ENCODE measurements at places on chromosomes 5 and 9.

DNA sequence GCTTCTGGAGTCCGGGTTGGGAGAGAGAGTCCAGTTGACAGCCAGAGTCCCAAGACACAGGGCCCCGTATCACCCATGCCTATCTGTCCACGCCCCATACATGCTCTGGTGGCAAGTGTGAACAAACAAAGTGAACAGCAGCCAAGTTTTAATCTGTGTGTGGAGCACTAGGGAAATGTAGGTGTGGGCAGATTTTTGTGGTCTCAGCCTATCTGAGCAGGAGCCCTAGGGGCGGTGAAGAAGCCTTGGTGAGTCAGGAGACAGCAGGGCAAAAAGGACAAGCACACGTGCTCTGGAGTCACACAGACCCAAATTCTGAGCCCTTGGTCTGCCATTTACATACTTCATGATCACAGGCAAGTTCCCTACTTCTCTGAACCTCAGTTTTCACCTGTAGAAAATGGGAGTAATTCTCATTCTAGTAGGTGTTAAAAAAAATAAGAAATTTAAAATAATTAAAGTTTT is 23.2 kb downstream of the EGR1 start:
- DNase-seq: no peak

DNA sequence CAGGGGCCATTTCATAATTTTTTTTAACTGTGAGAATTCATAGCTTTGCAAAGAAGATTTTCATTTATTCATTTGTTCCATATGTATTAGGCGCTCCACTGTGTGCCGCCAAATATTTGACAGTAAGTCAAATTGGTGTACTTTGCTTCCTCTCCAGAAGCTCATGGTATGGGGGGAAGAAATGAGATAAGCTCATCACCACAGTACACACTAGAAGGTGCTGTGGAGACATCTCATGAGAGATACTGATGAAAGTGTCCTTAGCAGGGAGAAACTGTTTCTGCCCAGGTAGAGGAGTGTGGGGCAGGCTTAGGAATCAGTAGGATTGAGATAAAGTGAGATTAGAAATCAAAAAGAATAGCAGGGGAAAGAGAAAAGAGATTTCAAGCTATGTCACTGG is 136.2 kb downstream of the CDH6 start:
- DNase-seq: no peak

- no peak for DNase-seq
Observed at GRCh38 chr9:127161081-127161624, 38.7 kb upstream of the ANGPTL2 start.

DNA sequence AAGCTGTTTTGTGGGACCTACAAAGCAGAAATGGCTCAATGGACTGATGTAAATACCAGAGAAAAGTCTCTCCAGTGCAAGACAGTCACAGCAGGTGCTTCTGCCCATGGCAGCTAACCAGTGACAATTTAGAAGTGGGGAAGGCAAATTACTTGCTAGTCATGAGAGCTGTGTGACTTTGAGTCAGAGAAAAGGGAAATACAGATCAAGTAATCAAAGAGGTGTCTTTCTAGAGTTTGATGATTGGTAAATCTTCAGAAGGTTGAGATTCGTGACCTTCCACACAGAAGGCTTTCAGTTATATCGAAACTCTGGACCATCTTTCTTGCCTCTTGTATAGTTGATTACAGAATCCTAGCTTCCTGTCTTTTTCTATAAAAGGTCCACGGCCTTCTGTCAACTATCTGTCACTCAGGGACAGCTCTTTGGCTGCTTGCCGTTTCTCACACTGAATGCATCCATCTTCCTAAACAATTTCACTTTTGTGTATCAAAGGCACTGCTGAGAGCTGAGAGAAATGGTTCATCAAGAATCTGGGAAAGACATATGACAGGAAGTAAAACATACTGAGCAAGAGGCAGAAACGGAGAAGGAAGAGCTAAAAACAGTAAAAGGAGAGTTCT is 993.9 kb upstream of the ACO1 start:
- no peak for DNase-seq

DNA sequence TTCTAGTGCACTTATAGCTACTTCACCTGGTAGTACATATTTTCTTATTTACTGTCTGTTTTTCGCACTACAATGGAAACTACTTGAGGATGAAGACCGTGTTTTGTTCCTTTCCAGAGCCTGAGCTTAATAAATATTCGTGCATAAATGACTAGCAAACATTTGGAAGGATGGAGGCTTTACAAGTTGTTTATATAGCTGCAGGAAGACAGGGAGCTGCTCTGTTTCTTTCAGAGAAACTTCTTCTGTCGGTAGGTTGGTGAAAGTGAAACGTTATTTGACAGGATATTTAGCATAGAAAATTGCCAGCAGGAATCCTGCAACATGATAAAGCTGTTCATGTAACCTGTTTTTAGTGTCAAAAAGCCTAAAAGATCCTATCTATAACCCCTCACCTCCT is 210.6 kb downstream of the PCSK5 start:
- DNase-seq: no peak

Data from activated CD4-positive, alpha-beta T cell treated with anti-CD3 and anti-CD28 coated beads, Interleukin-2, amount 50 U/mL, for 48 hours (primary cell).